ENCODE measurements at places on chromosomes 1 and 21.

DNA sequence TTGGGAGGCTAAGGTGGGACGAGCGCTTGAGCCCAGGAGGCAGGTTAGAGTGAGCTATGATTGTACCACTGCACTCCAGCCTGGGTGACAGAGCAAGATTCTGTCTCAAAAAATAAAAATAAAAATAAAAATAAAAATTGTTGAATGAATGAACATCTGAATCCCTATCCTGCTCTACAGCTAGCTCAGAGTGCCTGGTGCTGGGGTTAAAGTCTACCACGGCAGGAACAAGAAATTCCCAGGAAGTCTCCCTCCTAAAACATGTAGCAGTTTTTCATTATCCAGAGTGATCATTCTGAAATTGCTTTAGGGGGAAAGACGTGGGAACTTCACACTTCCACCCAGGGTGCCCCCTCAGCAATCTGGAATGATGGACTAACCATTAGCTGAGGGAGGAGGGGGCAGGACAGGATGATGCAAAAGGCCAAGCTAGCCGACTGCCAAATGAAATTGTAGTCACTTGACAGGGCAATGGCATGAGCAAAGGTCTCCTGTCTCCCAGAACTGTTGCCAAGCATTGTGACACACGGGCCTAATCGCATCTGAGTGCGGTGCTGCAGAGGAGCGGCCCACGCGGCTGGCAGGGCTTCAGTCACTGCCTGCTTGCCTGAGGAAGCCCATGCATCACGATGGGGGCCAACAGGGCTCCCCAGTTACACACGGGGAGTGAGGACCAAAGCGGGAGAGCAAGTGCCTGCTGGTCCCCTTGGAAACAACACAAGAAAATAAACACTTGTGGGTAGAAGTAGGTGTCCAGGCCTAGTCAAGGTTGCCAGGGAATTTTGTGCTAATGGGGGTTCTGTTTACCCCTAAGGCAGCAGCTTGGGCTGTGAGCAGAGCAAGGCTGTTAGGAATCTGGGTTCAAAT lies 85.7 kb downstream of the NENF start:
- no peak for DNase-seq

DNA sequence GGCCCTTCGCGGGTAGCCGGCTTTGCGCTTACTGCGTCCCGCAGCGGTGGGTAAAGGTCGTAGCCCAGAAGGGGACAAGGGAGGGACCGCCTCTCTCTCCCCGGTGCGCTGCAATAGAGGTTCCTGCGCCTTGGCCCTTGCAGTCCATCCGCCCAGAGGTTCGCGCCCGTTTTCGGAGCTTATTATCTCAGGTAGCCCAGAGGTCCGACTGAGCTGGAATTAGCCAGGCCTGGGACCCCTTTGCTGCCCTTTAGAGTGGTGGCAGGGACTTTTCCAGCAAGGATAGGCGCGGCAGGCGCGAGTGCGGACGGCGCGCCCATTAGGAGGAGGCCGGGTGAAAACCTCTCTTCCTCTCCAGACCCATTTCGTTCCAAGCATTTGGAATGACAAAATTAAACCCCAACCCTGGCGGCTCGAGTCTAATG lies 5.0 kb downstream of the LHX4 start:
- DNase-seq = no peak

GRCh38 chr1:66003690-66004089 lies 211.0 kb downstream of the PDE4B start:
- no peak for DNase-seq

GRCh38 chr1:53608676-53609075 lies 130.3 kb downstream of the GLIS1 start:
- no peak for DNase-seq

GRCh38 chr1:232322162-232322734 lies 307.7 kb downstream of the SIPA1L2 start:
- no peak for DNase-seq
